ENCODE measurements at places on chromosomes 3 and 15.

- no peak for DNase-seq
Observed at GRCh38 chr3:38549957-38550840, 54.1 kb downstream of the EXOG start.

DNA sequence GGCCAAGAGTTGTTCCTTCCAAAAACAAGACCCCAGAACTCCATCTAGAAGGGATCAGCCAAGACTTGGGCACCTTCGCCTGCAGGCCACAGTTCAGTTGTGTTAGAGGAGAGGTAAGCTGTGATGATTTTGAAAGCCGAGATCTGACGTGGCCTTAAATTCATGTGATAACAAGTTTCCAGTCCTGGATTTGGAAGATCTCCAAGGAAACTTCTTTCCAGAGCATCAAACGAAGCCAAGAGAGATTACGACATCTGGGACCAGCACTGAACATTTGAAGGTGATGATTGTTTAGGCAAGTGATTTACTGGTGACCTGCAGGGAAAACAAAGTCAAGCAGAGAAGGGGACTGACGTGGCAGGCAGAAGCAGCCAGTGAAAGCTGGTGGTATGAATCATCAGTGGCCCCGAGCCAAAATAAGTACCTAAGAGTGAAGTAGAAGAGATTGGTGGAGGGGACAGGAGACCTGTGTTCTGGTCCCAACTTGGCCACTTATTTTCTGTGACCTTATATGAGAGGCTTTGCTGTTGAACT lies 339.0 kb upstream of the PROK2 start:
- DNase-seq: no peak

GRCh38 chr15:73436613-73437012 lies 6.4 kb upstream of the REC114 start:
- no peak for DNase-seq

DNA sequence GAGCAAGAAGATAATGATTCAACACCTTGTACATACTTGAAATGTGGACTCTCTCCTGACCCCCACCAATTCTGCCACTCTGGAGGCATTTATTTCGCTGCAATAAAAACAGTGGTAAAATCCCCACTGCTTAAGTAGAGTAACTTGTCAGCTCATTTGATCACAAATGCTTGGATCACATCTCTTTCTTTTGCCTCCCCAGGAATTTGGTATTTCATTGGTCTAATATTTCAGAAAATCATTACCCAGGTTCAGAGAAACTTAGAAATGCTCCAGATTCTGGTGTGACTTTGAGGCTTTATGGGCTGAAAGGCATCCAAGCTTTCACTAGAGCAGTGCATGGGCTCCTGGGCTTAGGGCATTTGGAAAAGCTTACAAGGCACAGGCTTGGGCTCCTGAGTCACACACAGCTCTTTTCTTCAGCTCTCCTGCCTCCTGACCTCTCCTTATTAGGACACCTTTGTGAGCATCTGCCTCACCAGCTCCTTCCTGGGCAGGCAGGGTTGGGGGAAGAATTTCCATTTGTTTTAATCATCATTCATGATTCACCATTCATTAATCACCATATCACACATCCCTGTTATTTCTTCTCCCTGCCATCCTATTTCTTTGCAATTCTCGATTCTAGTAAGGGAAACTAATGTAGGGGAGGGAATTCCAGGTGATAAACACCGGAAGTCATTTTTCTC lies 22.5 kb downstream of the CDCP1 start:
- no peak for DNase-seq

GRCh38 chr3:180575571-180575970 lies 26.4 kb upstream of the TTC14 start:
- DNase-seq: no peak

Measured in stimulated activated CD4-positive, alpha-beta T cell treated with anti-CD3 and anti-CD28 coated beads, Interleukin-1b, Interleukin-23, amount 100 ng/mL, for 1 hour (primary cell).